ENCODE measurements at places on chromosomes 16 and 17.

GRCh38 chr17:21075739-21076085 lies 32.9 kb upstream of the USP22 start:
- DNase-seq = no peak

DNA sequence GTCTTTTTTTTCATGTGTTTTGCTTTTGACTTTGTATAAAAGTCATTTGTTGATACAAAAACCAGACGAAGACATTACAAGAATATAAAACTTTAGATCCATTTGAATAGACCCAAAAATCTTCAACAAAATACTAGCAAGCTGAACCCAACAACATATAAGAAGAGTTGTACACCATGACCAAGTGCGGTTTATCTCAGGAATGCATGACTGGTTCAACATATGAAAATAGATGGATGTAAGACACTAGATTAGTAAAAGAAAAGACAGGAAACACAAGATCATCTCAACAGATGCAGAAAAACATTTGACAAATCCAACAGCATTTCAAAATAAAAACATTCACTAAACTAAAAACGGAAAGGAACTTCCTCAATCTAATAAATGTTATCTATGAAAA lies 69.0 kb downstream of the TBC1D16 start:
- no peak for DNase-seq

- DNase-seq = no peak
These were observed 1.9 kb upstream of the SNAI3 start for GRCh38 chr16:88688013-88688778.

- no peak for DNase-seq
These were observed 22.1 kb downstream of the FCSK start for GRCh38 chr16:70476272-70477020.

GRCh38 chr16:30958175-30959079 lies 873 bp downstream of the SETD1A start:
- DNase-seq = no peak

GRCh38 chr17:15377616-15378015 lies 36.2 kb upstream of the TEKT3 start:
- DNase-seq = no peak

- no peak for DNase-seq
These were observed 78.1 kb upstream of the DHX40 start for GRCh38 chr17:59487161-59487873.

DNA sequence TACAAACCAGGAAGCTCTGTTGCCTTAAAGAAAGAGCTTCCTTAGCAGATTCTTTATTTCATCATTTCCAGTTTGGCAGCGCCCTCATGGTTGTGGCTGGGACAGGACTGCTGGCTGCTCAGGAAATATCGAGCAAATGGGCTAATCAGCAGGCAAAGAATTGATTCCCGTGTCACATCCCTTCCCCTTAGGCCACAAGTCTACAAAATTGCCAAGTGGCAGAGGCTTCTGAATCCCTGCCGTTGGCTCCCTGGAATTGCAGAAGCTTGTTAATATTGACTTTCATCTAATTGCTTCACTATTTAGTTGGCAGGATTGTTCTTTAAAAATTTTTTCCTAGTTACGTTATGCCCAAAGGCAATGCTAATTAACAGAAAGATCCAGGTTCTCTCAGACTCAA lies 456.3 kb upstream of the ERCC4 start:
- DNase-seq = no peak

DNA sequence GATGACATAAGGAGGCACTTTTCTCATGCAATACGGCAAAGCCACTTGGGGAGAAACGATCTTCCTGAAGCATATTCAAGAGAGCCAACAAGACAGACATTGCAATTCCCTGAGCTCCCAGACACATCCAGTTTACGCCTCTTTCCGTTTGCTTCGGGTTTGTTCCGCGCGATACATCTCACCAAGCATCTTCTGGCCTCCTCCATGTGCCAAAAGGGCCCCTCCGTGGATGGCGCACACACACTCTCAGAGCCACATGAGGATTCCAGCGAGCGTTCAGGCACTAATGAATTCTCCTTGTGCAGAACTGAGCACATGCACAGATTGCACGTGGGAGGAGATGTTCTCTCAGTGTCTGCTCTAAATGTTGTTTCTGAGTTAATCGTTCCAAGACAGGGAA lies 146.7 kb upstream of the SHISA6 start:
- no peak for DNase-seq
